Mesothelial cell of epicardium (in vitro differentiated cells): ENCODE measurements at places on chromosomes 1 and 21.

DNA sequence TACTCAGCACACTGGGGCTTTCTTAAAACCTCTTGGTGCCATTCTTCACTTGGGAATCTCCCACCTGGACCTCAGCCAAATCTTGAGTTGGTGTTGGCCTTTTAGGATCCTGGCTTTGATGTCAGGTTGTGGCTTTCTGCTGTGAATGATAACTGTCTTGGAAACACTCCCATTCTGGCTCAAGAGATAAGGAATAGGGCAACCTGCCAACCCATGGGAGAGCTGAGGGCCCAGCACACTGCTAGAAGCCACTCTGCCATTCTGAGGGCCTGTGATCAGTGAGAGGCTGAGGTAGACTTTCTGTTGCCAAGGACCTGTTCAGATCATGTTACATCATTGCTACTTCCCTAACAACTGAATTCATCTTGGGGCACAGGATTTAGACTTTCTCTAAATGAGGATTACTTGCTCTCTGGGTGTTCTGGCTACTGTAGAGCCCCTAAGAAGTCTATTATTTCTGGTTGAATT, 45.8 kb downstream of the TTC39A start:
- peak; percentile 37 for DNase-seq

- no peak for DNase-seq
Measured at GRCh38 chr21:14889080-14889810, 175.6 kb downstream of the NRIP1 start.

DNA sequence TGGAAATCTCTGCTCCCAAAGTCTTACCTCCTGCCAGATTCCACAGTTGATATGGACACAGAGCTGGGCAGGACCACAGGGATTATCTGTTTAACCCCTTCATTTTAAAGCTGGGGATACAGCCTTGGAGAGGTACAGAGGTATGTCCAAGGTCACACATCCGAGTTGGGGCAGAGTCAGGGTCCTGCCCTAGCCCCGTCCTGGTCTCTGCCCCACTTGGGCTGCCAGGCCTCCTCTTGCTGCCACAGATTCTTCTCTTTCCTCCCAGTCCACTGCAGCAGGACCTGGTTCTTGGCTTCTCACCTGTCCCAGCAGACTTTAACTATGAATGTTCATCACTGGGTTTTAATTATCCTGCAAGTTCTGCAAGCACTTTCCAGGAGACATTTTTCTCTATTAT, 258.3 kb downstream of the MATN1 start:
- no peak for DNase-seq

GRCh38 chr1:45443580-45444446, 47.1 kb downstream of the TESK2 start:
- no peak for DNase-seq

DNA sequence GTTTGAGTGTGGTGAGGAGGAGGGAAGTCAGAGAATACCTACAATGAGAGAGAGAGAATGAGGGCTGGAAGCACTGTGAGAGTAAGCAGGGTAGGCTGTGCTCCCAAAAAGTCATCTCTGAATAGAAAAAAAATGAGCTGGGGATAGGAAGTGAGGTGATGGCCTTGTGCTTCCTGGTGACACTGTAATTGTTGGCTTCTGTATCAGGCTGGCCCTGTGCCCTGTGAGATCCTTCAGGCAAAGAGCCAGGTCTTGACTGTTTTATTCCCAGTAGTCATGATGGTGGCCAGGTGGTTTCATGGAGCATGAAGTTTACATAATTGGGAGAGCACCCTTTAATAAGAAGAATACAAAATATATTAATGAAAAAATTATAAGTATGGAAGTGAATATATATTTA, 20.4 kb upstream of the SPATA6 start:
- DNase-seq = no peak

DNA sequence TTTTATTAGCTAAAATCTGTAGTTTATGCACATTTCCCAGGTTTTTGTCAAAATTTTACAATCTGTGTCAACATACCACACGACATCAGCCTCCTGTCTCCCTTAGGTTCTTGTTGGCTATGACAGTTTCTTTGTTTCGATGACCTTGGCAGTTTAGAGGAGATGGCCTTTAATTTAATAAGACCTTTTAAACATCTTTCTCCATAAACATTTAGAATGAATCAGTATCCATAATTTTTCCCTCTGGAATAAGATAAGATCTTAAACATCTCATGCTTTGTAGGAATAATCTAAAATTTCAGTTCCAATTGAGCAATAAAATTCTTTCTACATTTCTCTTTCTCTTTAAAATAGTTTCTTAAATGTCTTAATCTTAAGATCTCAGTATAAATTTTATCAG, 28.7 kb upstream of the DYRK1A start:
- no peak for DNase-seq

DNA sequence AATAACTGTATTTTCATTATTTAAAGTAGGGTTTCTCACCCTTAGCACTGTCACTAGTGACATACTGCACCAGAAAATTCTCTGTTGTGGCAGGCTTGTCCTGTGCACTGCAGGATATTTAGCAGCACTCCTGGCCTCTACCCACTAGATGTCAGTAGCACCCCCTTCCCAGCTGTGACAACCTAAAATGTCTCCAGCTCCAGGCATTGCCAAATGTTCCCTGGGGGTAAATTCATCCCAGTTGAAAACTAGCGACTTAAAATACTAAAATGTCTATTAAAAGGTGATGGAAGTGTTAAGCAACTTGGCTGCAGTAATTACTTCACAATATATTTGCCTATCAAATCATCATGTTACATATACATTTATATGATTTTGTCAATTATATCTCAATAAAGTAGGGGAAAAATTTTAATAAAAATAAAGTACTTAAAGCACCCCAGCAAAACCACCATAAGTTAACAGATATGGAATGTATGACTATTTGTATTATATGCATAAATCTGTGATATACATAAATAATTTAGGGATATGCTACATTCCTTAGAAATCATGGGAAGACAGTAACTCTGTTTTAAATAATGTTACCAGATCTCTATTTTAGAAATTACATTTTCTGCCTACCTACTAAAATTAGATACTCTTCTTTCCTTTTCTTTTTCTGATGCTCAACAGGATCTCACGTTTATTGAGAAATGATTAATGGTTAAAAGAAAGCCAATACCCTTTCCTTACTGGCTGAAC, 74.6 kb downstream of the ARID4B start:
- no peak for DNase-seq

GRCh38 chr1:222061711-222062359, 319.9 kb upstream of the DUSP10 start:
- no peak for DNase-seq

DNA sequence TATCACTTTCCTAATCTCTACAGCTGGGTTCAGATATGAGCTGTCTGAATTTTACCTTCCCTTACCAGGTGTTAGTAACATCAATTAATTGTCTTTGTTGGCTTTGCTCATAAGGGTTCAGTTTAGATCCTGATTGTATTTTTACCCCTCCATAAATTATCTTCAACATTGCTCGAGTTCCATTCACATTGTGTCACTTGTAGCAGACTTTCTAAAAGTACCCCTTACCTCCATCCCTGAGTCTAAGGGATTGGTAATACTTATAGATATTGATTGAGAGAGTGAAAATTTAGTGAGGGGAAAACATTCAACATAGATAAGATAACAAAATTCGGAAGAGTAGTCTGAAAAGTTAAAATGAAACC, 7.3 kb downstream of the RASAL2 start:
- DNase-seq = no peak
